Stimulated activated CD8-positive, alpha-beta memory T cell treated with anti-CD3 and anti-CD28 coated beads, Interleukin-4, amount 100 ng/mL, for 1 hour (primary cell): ENCODE measurements at places on chromosomes 6 and 20.

- DNase-seq: no peak
These were observed 173.0 kb downstream of the IBTK start for GRCh38 chr6:82074556-82074955.

DNA sequence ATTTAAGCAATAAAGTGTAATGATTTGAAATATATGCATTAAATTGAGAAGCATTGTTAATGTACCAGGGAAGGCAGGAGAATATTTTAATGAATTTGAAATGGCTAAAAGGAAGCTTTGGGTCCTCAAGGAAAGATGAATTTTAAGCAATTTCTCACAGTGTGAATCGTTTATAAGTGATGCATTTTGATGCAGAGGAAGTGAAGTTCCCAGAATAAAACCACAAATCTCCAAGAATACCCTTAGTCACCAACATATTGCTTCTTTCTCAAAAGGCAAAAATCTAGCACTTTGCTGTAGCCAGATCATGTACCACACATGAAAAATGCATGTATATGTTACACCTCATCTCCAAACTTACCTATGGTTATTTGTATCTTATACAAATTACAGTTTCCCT lies 11.7 kb downstream of the TPD52L1 start:
- no peak for DNase-seq

DNA sequence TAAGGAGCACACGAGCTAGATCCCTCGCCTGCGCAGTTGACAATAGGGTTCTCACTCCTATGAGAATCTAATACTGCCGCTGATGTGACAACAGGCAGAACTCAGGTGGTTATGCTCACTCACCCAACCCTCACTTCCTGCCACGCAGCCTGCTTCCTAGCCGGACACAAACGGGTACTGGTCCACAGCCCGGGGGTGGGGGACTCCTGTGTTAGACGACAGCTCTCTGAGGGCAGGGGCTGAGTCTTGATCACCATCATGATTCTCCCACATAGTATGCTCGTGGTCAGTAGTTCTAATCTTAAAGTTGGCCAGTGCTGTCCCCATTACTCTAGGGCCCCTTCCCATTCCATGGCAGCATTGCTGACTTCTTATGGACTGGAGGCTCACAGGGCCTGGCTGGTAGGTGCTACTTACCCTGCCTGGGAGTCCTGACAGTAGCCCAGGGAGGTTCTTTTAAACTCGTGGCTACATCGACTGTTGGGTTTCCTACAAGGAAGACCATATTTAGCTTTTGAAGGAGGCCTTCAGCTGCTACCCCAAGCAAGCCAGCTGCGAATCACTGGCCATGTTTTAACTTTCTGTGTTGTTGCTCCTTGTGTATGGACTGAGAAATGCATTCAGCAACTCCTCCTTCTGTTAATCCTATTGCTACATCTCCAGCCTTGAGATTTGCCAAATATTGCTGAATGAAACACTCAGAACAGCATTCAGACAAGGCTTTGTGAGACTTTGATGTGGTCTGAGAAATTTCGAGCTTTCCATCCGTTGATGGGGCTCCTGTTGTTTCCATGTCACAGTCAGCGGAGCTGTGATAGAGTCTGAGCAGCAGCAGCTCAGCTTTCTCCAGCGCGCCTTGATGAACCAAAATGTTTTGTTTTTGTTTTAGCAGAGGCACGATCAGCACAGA lies 300.3 kb downstream of the NRN1 start:
- DNase-seq: no peak

- DNase-seq: no peak
These were observed 240.3 kb downstream of the DLL1 start for GRCh38 chr6:170050591-170051041.

DNA sequence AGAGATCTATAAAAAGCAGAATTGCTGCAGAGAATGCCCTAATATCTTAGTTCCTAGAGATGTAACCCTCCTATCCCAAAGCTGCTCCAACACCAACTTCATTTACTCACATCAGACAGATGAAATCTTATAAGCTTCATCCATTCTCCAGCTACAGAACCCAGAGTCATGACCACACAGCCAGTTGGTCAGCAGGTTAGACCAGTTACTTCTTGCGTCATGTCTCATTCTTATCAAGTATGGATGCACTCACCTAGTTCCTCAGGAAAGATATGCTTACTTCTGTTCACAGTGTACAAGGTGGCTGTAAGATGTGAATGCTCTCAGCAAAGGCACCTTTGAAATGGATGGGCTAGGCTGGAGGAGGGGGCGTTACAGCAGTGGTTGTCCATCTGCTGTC lies 47.9 kb upstream of the ISM1 start:
- DNase-seq: no peak

DNA sequence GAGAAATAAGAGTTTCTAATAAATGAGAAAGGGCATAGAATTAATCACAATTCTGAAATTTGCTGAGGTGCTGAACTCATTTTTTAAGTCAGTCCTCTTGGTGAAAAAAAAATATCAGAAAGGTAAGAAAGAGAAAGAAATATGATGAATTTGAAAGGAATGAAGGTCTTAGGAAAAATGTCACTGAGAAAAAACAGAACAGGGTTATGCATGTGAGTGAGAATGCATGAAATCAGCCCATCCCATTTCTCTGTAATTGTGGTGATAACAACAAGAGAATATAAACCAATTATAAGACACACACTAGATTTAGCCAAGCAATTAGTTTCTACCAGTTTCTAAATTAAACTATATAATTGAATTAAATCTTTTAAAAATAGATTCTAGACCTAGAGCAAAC lies 138.9 kb downstream of the TBX18 start:
- no peak for DNase-seq

DNA sequence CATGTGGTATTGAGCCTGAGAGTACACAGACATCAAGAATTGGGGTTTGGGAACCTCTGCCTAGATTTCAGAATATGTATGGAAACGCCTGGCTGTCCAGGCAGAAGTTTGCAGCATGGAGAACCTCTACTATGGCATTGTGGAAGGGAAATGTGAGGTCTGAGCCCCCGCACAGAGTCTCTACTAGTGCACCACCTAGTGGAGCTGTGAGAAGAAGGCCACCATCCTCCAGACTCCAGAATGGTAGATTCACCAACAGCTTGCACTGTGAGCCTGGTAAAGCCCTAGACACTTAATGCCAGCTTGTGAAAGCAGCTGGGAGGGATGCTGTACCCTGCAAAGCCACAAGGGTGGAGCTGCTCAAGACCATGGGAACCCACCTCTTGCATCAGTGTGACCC lies 658.2 kb downstream of the HACE1 start:
- DNase-seq: no peak

GRCh38 chr20:57601211-57601570 lies 19.0 kb downstream of the ZBP1 start:
- no peak for DNase-seq

DNA sequence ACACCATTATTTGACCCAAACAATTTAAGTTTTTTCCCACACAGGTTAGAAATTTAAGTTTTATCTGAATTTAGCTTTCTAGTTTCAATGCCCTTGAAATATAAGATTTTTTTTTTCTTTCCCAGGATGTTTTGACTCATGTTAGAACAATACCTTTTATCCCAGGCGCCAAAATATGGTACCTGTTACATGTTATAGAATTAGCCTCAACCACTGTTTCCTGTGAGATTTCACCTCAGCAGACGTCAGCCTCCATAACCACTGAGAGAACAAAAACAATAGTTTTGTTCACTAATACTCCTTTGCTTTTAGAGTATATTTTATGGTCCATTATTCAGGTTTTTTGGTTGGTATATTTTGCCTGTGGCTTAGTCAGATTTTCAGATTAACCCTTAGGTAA lies 302.9 kb downstream of the CDKAL1 start:
- no peak for DNase-seq

DNA sequence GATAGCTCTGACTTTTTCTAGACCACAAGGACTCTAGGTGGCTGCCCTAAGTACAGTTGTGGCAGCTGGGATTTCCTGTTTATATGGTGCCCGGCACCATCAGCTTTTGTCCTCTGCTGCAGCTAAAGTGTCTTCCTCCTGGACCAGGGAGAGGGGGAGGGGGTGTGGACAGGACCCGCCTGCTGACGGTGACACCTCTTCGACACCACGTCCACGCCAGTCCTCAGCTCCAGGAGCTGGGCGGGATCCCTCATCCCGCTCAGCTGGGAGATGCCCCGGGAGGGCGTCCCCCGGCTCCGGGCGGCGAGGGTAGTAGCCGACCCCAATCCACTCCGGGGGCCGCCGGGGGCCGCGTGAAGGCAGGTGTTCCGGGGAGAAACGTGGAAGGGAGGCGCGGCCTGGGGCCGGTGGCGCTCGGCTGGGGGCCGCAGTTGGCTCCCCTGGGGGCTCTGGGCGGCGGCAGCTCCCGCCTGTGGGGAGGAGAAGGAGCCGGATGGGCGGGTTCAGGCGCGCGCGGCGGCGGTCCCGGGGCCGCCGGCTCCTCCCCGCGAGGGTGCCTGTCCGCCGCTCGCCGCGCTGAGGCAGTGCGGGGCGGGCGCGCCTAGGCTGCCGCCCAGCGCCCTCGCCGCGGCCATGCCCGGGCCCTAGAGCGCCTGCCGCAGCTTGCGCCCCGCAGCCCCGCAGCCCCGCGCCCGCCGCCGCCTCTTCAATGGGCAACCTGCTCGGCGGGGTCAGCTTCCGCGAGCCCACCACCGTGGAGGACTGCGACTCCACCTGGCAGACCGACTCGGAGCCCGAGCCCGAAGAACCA lies at the start of gene OGFRL1:
TSS of gene OGFRL1 (plus strand) at position 584 of the 811 bp plus-strand sequence. CDS start at position 710, 126 bp downstream.
- DNase-seq: peak; percentile 40

- DNase-seq: no peak
These were observed 33.8 kb upstream of the ECI2 start for GRCh38 chr6:4169028-4169789.

GRCh38 chr6:147204060-147204785 lies at the start of gene STXBP5:
TSS of gene STXBP5 (plus strand) at chr6:147204417. CDS start at chr6:147204533, 116 bp downstream.
- peak; percentile 4 for DNase-seq

GRCh38 chr6:121437851-121438651 lies 2.6 kb downstream of the GJA1 start:
- DNase-seq: no peak

DNA sequence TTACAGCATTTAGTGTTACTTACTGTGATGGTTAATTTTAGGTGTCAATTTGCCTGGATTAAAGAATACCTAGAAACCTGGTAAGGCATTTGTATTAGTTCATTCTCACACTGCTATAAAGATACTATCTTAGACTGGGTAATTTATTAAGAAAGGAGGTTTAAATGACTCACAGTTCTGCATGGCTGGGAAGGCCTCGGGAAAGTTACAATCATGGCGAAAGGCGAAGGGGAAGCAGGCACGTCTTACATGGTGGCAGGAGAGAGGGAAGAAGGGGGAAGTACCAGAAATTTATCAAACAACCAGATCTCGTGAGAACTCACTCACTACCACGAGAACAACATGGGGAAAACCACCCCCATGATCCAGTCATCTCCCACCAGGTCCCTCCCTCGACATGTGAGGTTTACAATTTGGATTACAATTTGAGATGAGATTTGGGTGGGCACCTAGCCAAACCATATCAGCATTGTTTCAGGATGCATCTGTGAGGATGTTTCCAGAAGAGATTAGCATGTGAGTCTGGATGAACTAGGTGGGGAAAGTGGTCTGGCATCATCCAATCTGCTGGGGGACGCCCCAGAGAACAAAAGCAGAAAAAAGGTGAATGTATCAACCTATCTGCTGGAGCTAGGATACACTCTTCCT lies 76.8 kb downstream of the MKKS start:
- DNase-seq: no peak

GRCh38 chr20:59765599-59766177 lies 161.3 kb downstream of the PHACTR3 start:
- no peak for DNase-seq
